Fibroblast of the aortic adventitia (primary cell): ENCODE measurements at places on chromosomes 3 and 15. TPM values are rescaled to one million over a fixed set of nuclear protein-coding genes. Genes with fewer than 3 reads are reported as not detected.

INSYN1 gene
- total RNA-seq, result 1.2 and 5.5 TPM in 2 replicates

UTS2B gene
- total RNA-seq, result 1.3 TPM in 1 of 2 replicates, not detected in the other

PRICKLE2 gene
- 22.0 and 45.1 TPM in 2 replicates for total RNA-seq

DNA sequence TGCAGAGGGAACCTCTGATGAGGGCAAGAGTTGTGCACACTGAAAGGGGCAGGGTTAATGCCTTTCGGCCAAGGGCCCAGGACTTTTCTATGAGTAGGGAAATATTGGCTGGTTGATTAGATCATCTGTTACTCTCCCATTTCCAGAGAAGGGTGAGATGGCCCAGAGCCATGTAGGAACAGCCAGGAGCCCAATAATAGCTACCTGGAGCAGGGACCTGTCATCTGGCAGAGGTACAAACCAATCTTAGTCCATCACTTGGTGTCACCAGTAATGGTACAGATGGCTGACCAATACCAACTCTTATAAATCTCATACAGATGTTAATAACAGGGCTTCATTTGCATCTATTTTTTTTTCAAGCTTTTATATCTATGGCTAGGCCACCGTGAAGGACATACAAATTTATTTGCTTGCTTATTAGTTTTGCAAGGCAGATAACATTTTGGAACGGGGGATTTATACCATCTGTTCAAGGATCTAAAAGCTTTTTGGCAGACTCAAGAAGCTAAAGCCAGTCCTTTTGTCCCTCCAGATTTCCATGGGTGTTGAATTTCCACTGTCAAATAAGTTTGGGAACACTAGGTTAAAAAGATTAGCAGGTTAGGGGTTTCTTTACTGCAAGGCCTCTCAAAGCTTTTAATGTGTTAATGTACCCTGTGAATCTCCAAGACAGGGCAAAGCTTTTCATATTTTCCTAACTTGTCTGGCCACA is 79.3 kb downstream of the TNIK start:
- no peak for DNase-seq

DNA sequence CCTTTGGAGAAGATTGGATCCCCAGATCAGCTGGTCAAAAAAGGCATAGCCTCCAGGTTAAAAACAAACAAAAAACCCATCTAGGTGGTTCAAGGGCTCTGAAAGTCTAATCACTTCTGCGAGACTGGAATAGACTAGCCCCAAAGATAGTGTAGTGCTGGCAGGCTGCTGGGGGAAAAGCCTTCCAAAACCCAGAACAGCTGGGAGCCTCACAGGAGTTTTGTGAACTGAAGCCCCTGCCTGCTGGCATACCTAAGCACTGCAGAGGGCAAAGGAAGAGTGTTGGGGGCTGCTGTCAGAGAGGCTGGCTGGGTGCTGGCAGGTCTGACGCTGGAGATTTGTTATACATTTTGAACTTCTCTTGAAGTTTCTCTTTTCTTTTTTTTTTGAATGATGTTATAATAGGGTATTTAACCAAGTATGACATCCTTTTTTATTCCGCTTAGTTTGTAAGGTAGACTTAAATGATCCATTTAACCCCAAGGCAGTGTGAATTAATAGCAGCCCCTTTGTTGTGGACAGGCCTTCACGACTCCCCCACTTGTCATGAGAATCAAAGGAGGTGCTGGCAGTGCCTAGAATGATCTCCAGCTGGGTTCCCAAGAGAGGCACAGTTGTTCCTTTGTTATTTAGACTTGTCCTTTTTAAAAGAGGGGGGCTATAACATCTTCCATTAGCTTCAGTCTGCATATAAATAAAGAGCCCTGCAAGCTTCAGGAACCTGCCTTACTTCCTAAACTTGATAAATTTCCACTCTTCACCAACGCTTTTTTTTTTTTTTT is 53.9 kb downstream of the CRTC3 start:
- no peak for DNase-seq

- DNase-seq, result no peak
These were observed 11.2 kb upstream of the CHCHD6 start for GRCh38 chr3:126692858-126693257.

DNA sequence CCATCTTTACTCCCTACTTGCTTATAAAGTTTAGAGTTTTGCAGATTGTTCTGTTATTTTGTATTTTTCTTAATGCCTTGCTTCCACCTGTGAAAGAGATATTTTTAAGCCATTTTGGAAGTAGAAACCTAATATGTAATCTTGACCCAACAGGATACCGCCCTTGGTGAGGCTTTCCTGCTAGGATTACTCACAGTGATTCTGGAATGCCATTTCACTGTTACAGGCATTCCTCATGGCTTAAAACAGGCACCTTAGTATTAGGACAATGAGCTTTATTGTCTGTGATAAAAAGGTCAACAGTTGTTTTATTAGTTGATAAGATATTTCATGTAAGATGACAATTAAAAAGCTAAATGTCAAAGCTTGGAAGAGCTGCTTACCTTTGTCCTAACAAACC is 58.2 kb downstream of the PHLDB2 start:
- peak; percentile 55 for DNase-seq

GRCh38 chr15:92655178-92655995 is at the start of gene FAM174B:
TSS of gene FAM174B (minus strand) at chr15:92655775.
- no peak for DNase-seq
